ENCODE measurements at places on chromosomes 11 and 22. TPM values are rescaled to one million over a fixed set of nuclear protein-coding genes. Genes with fewer than 3 reads are reported as not detected.

DNA sequence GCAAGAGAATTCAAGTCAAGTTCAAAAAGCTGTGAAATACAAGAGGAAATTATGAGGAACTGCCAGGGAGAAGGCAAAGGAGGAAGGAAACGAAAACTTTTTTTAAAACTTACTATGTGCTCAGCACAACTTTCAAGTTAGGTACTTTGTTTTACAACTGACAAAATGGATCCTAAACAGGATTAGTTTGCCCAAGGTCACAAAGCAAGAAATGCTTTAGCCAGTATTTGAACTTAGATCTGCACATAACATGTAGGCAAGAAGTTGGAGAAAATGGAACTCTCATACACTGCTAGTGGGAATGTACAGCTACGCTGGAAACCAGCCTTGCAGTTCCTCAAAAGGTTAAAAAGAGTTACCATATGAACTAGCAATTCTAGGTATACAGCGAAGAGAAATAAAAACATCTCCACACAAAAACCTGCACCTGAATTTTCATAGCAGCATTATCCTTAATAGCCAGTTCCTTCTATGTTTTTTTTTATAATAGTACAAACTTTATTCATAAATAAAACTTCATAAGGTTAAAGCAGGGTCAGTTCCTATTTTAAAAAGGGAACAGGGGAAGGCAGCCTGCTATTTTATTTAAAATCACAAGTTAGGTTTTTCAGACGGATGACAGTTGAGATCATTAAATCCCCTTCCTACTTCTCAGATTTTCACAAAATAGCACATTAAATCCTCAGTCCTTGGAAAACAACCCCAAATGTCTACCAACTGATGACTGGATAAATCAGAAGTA lies 19.2 kb downstream of the DDX6 start:
- DNase-seq, result no peak

DNA sequence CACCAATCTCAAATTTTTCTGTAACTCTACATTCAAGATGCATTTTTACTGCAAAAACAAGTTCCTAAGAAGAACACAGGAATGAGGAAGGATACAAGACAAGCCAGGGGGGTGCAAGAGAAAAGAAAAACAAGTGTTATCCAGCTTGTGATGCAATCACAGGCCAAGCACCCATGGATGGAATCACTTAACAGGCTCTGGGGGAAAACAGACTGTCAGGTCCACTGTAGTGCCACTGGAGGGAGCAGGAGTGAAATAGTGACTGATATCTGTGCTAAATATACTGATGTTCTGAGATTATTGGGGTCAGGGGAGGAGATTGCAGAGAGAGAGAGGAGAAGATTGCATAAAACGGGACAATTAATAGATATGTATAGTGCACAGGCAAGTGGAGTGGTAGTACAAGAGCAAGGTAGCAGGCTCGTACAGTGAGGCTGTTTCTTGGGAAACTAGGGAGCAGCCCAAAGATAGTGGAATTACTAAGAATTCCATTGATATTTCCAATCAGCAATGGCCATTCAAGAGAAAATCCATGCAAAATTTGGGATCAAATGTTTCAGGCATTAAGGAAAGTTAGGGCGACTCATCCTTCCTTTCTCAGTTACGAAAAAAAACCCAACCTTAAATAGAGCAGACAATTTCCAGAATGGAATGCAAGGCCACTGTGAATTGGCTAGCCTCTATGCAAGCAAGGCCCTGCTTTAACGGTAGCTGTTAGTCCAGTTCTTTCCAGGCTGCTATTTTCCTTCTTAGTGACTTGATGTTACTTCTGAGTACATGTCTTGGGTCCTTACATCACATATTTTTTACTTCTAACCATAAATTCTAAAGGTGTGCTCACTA lies 52.2 kb upstream of the CEP126 start:
- DNase-seq, result no peak

- DNase-seq, result peak; percentile 94
These were observed 27.1 kb upstream of the MRGPRX2 start for GRCh38 chr11:19087658-19088057.

DNA sequence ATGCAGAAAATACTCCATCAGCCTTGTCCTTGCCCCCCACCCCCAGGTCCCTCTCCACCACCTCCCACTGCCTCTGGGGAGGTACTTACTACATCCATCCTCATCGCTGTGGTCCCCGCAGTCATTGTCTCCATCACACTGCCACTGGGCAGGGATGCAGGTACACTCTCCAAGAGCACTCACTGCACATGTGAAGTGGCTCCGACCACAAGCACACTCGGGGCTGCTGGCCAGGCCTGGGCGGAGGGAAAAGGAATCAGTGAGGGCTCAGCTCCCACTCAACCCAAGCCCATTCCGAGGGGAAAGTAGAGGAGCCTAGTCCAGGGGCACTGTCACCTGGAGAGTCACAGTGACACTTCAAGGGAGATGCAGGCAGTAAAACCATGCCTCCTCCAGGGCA lies 15.7 kb downstream of the LRP4 start:
- DNase-seq, result no peak

GRCh38 chr11:37572491-37573171 lies 974.6 kb upstream of the RAG2 start:
- DNase-seq, result no peak

DNA sequence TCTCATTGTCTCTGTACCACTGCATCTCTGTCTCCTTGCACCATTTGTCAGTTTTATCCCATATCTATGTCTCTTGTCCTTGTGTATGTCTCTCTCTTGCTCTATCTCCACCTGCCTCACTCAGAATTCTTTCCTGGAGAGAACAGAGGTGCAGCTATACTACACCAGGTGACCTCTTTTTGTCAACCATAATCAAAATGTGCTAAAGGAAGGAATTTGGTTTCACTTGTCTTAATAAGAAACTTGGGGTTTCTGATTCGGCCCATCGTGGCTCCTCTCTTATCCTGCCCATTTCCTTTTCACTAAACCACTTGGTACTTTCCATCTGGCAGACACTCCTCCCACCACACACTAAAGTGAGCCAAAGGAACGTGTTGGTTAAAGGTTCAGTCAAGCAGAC lies 2.0 kb upstream of the C11orf42 start:
- no peak for DNase-seq

DNA sequence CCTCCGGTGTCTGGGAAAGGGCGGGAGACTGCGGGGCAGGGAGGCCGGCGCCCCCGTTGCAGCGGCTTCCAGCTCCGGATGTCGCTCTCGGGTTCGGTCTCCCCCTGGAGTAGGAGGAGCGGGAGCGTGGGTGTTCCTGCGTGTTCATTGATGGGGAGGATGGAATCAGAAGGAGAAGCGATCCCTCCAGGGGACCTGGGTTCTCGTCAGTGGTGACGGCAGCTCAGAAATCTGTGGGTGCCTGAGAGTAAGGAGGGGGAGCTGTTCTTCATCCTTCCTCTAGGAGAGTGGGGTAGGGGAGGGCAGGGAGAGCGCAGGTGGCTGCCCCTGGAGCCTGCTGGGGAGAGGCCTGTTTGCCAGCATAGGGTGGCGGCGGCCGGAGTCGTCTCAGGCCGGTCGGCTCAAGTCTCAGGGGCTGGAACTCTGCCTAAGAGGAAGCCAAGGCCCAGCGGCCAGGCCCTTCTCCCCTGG lies 1.1 kb downstream of the UBASH3B start:
- DNase-seq, result no peak

- DNase-seq, result no peak
These were observed 3.7 kb downstream of the YWHAH start for GRCh38 chr22:31948002-31948401.

DNA sequence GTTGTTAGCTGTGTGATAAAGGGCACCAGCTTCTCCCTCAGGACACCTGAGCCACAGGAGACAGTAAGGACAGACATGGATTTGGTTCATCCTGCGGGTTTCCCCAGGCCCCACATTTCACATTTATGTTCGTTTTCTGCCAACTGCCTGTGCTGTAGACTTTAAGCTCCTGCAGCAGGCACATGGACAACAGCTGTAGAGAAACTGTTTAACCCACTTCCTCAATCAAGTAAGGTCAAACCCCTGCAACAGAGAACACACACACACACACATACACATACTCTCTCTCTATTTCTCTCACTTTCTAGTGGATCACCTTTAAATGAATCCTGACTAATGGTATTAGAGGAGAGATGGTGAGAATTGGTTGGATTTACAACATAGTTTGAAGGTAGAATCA lies 90.7 kb downstream of the C11orf87 start:
- no peak for DNase-seq

DNA sequence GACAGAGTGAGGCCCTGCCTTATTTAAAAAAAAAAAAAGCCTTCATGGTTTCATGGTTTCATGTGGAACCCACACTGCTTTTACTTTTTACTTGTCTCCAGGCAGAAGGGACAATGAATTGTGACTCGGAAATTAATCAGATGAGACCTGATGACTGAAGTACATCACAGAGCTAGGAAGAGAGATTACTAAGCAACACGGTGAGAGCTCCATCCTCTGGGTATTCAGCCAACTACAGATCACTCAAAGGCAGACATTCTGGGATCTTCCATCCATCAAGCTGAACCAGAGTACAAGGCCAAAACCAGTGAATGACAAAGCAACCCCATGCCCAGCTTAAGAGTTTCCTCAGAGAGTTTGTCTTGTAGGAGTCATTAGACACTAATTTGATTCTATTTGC lies 433.2 kb downstream of the SOX6 start:
- no peak for DNase-seq

GRCh38 chr22:36194971-36195370 lies 6.6 kb downstream of the APOL4 start:
- DNase-seq, result no peak

- no peak for DNase-seq
These were observed 21.2 kb downstream of the PDGFD start for GRCh38 chr11:104142698-104143097.

DNA sequence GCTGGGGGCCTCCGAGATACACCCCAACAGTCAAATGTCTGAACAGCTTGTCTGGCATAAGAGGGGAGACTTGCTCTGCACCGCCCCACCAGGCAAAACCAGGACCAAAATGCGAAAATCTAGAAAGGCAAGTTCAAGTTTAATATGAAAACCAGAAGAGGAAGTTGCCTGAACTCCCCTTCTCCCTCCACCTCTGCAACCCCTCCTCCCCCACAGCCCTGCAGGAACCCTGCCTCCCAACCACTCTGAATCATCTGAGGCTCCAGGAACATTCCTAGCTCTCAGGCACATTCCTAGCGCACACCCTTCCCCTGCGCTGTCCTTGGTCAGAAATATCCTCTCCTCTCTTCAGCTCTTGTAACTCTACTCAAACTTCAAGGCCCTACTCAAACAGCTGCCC lies 36.7 kb downstream of the ISX start:
- DNase-seq, result no peak

GRCh38 chr11:41999066-41999465 lies 539.6 kb upstream of the LRRC4C start:
- DNase-seq, result no peak

GRCh38 chr11:113991718-113992458 lies 17.0 kb downstream of the HTR3A start:
- no peak for DNase-seq

DNA sequence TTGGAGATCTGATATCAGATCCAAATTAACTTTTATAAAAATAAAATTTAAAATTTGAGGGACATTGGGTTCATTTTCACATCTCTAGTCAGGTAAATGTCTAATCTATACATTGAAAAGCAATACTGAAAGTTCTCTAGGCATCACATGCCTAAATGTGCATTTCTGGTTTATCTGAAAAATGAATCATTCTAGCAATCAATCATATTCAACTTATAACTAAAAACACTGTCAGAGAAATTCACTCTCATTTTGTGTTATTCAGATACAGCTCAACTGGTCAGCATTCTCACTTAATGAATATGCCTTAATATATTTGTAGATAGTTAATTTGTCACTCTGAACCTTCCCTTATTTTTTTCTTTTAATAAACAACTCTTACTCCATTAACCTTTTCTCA lies 243.2 kb downstream of the CASP12 start:
- no peak for DNase-seq

DNA sequence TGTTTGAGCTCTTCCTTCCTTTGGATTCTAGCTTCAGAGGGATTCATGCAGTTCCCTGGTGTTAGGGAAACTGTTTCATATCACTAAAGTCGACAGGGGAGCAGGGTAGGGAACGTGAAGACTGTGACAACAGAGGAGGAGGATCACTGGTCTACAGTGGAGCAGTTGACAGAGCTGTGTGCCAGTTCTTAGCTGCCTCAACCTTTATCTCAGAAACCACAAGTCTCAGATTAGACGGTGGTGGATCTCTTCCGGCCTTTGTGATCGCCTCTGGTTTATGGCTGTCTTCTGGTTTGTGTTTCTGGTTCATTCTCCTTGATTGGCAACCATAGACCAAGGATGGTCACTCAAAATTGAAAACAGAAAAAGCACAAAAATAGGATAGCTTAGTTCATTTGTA lies 538.9 kb upstream of the API5 start:
- DNase-seq, result no peak

DNA sequence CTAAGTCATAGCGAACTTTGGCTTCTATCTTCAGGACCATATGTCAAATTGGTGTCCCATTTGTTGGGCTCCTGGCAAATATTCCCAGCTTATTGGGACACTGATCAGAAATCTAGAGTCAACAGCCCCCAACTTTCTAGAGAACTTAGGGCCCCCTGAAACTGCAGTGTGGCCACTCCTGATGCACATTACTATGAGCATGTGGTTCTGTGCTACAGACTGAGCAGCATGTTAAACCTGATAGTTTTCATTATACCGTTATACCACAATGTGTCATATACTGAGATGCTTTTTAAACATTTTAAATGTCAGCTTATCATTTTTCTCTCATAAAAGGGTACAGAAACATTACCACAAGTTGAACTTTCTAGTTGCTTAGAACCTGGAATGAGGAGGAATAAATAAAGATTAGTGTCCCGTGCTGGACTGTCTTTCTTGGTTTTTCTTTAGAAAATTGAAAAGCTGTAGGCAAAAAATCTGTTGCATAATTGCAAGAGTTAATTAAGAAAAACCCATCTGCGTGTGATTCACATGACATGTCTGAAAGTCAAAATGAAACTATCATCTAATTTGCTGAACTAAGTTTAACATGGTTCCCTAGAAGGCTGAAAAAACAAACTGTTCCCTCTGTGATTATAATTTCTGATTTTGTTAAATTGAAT lies 16.4 kb upstream of the CTSC start:
- DNase-seq, result no peak

DNA sequence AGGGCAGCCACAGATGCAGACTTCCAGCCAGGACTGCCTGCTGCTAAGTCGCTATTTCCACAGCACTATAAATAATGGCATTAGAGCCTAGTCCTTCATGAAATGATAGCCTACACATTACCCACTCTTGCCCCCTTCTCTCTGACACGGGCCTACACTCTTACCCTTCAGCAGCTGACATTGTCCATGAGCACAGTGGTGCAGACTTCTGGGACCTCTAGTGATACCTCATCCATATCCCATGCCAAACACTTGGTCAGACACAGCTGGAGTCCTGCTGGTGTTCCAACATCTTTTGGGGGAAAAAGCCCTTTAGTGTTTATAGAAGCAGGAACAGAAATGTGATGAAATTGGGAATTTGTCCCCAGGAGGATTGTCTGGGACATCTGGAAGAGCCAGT lies 43.4 kb upstream of the RAB1B start:
- no peak for DNase-seq

- no peak for DNase-seq
These were observed 69.1 kb upstream of the PPARA start for GRCh38 chr22:46081036-46081830.

The UNC93B1 gene
- total RNA-seq, result 20.0 TPM

The CECR2 gene
- total RNA-seq, result 1.2 TPM

The TEX54 gene
- total RNA-seq, result not detected

The ISX gene
- not detected for total RNA-seq

The NRXN2 gene
- total RNA-seq, result not detected

The TESMIN gene
- 10.8 TPM for total RNA-seq

The NARS2 gene
- total RNA-seq, result 9.1 TPM

The OTOG gene
- not detected for total RNA-seq

The OR10A2 gene
- total RNA-seq, result not detected

The CLCF1 gene
- total RNA-seq, result 6.2 TPM

The FIBIN gene
- total RNA-seq, result not detected

The TST gene
- total RNA-seq, result 90.9 TPM

Data from glomerular endothelial cell (primary cell).